Astrocyte (in vitro differentiated cells and primary cell): ENCODE measurements at places on chromosomes 3 and 15.
A peak's percentile ranks its signal among the peaks of the same experiment; 100 is the strongest.

DNA sequence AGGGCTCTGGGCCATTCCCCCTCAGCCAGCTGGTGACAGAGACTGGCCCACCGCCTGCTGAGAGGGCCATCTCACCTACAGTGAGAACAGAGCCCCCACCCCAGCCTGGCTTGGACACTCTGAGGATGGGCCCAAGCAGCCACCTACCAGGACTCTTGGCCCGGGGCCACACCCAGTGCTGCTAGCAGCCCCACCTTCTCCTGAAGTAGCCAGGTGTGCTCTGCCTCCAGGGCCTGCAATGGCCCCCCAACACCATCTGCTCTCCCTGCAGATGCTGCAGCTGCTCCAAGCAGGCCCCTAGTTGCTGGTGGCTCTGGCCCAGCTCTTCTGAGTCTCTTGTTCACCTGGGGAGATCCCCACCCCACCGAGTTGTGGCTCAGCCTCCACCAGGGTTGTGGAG, 6.8 kb upstream of the CLK3 start:
- no peak overlapping the region for H3K4me3 ChIP-seq
- H3K27me3 ChIP-seq: no peaks in the 10 kb centered on the region
- H3K4me1 ChIP-seq: no peaks in the 10 kb centered on the region
- H3K27ac ChIP-seq: no peak overlapping the region
- no peak for DNase-seq

GRCh38 chr3:32340039-32340438, 51.6 kb upstream of the CMTM7 start:
- no peaks in the 10 kb centered on the region for H3K36me3 ChIP-seq
- H3K27me3 ChIP-seq: no peaks in the 10 kb centered on the region
- H3K4me1 ChIP-seq: no peaks in the 10 kb centered on the region
- H3K4me3 ChIP-seq: no peak overlapping the region

- H3K27ac ChIP-seq: no peak overlapping the region
- no peaks in the 10 kb centered on the region for H3K36me3 ChIP-seq
- no peaks in the 10 kb centered on the region for H3K4me1 ChIP-seq
- no peak overlapping the region for H3K4me3 ChIP-seq
- no peak for DNase-seq
Observed at GRCh38 chr3:117130222-117130621, 420.6 kb downstream of the TUSC7 start.

GRCh38 chr15:99148851-99149276, 44.0 kb downstream of the SYNM start:
- H3K27ac ChIP-seq: no peak overlapping the region
- H3K36me3 ChIP-seq: no peaks in the 10 kb centered on the region
- H3K4me1 ChIP-seq: no peaks in the 10 kb centered on the region
- H3K27me3 ChIP-seq: no peaks in the 10 kb centered on the region
- DNase-seq: no peak

DNA sequence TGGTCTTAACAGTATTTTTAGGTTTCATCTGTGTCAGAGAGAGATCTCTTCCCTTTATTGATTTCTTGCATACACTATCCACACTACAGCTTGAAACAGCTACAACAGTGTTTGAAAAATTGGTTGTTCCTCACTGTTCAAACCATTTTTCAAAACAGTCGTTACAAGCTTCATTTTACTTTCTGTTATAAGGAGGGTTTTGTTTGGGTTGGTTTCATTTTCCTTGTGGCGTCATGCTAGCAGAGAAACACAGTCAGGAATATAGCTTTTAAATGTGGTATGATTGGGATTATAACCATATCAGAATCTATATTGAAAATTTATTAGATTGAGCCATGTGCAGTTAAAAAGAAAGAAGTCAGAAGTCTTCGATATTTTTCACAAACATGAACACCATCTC, 400.6 kb downstream of the ZBTB20 start:
- H3K27me3 ChIP-seq: no peaks in the 10 kb centered on the region
- no peak overlapping the region for H3K4me3 ChIP-seq
- H3K4me1 ChIP-seq: peaks cover 4% of the 10 kb centered on the region
- no peak overlapping the region for H3K27ac ChIP-seq
- no peak for DNase-seq

GRCh38 chr3:76669322-76669721, 370.6 kb upstream of the ROBO2 start:
- H3K4me1 ChIP-seq: no peaks in the 10 kb centered on the region
- no peak overlapping the region for H3K4me3 ChIP-seq
- DNase-seq: no peak
- no peaks in the 10 kb centered on the region for H3K36me3 ChIP-seq
- no peaks in the 10 kb centered on the region for H3K27me3 ChIP-seq

GRCh38 chr3:185781759-185782158, 43.1 kb downstream of the IGF2BP2 start:
- no peak overlapping the region for H3K4me3 ChIP-seq
- peak overlapping the region; percentile 32 for H3K27ac ChIP-seq
- H3K4me1 ChIP-seq: peaks cover 18% of the 10 kb centered on the region
- no peaks in the 10 kb centered on the region for H3K27me3 ChIP-seq
